ENCODE measurements at places on chromosomes 13 and 19.

DNA sequence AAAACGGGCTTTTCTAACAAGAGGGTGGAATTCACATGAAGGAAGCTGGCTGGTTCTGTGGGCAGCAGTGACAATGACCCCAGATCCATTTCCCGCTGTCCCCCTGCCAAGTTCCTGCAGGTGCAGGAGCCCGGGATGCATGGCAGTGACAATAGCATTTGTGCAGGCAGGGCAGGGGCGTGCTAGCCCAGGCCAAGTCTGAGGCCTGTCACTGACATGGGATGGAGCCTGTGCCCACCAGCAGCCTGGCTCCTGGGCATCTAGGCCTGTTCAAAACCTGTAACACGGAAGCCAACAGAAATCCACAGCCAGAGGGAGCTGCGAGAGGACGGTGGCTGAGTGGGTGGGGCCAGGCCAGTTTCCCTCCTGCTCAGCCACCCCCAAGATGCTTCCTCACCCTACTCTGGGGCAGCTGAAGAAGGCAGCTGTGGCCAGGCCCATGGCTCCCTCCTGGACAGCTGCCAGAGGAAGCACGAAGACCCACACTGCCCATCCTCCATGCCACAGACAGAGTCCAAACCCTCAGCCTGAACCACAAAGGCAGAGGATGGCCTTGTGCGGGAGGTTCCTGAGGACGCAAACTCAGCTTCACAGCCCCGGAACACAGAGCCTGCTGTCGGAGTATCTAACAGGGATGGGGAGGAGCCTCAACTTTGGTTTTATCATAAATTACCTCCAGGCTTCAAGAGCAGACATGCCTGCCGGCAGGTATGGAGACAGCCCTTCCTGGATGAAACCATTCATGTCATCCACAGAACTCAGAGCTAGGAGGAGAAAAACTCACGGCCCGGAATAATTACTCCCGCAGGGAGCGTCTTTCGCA is 74.0 kb downstream of the CEBPG start:
- ATAC-seq: no peak

- ATAC-seq: no peak
Observed at GRCh38 chr13:24215732-24216131, 55.2 kb downstream of the SPATA13 start.

- ATAC-seq: no peak
Observed at GRCh38 chr19:51754109-51754508, 2.4 kb upstream of the FPR1 start.

GRCh38 chr13:40580566-40581276 is 85.7 kb downstream of the FOXO1 start:
- ATAC-seq: no peak

DNA sequence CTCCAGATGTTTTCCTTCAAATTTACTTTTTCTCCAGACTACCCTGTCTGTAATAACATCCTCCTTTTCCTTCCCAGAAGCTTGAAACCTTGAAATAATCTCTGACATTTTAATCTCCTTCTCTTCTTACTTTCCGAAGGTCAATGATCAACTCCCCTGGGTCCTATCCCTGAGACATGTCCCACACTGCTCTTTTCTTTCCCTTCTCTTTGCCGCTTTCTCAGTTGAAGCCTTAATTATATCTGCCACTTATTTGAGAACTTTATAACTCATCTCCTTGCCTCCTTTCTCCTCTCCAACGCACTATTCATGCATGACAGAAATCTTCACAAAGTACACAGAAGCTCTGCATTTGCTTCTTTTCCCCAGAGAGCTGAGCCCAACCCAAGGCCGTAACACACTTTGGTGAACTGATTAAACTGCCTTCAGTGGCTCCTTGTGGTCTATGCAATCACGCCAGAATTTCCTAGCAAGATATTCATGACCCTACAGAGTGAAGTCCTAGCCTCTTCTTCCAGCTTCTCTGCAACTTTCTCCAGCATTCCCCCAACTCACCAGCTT is 9.2 kb upstream of the WASF3 start:
- ATAC-seq: no peak

DNA sequence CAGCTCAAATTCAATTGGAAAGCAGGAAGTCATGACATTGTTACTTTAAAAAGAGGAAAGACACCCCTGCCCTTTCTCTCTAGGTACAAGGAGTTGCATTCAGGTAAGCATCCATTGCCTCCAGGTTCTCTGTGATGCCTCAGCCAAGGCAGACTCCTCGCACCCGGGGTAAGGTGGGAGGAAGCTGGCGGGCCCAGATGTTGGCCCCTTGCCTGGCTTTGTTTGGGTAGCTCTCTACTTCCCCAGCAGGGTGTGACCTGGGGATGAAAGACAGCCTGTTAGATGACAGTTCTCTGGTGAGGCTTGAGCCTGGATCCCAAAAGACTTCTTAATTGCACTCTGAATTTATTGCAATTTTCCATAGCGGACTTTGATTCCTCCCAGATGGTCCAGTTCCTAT is 25.6 kb downstream of the SHISA2 start:
- no peak for ATAC-seq

GRCh38 chr19:1985588-1986356 is 29.7 kb downstream of the BTBD2 start:
- no peak for ATAC-seq

- no peak for ATAC-seq
Observed at GRCh38 chr13:22789916-22790315, 390.9 kb upstream of the SGCG start.

DNA sequence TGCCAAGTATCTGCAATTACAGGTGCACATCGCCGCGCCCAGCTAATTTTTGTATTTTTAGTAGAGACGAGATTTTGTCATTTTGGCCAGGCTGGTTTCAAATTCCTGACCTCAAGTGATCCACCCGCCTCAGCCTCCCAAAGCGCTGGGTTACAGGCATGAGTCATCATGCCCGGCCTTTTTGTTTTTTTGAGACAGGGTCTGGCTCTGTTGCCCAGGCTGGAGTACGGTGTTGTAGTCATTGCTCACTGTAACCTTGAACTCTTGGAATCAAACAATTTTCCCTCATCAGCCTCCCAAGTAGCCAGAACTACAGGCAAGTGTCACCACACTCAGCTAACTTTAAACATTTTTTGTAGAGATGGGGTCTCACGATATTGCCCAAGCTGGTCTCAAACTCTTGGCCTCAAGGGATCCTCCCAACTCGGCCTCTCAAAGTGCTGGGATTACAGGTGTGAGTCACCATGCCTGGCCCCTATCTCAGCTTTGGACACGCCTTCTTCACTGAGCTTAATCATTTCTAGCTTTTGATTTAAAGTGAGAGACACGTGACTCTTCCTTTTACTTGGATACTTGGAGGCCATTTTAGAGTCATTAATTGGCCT is 4.0 kb upstream of the IRGC start:
- peak; percentile 66 for ATAC-seq

DNA sequence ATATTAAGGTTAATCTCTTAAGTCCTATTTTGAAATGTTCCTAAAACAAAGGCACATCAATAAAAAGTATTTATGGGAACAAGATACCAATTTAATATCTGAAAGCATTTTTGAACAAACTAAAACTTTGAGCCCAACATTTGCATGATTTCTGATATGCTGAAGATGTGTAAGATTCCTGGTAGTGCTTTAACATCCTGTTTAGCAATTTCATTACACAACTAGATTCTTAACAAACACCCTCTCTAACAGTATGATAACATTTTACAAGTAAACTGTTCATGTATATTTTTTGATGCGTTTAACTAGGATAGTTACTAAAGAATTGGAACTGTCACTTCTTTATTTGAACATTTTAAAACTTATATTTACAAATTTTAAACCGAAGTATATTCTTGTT is 63.9 kb downstream of the DACH1 start:
- no peak for ATAC-seq
